Stimulated activated naive CD4-positive, alpha-beta T cell treated with Interleukin-2 at 50 U/mL for 16 hours (primary cell): ENCODE measurements at places on chromosomes 1 and 21.

DNA sequence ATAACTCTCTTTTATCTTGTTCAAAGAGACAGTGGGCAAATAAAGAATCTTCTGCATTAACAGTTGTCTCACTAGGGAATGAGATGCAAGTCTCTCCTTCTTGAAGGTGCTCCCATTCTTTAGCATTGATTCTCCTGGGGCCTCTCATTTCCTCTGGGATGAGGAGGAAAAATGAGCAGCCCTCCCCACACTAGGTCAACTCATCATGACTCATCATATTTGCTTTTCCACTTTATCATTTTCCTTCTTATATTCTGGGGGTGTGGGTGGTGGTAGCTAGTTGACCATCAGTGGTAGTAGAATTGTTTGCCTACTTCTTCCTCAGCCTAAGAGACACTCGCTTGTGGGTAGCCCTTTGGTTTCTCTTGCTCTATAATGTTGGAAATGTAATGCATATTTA is 182.0 kb upstream of the C1orf87 start:
- DNase-seq, result no peak

DNA sequence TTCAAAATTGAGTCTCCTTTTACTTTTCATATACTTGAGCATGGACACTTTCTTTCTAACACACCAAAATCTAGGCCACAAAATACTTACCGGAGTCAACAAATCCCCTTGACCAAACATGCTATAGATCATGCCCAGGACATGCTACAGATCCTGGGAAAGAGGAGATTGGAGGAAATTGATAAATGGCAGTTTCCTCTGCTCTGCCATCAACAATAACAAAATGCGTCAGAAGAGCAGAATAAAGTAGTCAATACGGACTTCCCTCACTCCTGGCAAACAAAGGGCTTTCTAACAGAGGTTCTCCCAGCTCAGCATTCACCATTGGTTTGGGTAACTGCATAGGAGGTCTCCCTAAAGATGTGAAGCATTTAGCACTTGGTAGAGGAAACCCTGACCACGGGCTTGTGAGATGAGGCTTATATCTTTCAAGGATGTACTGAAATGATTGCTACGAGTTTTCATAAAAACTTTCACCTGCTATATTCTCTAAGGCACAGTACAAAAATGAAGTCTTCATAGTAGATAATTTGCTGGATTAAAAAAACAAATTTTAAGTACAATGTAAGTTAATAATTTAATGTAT is 283.8 kb upstream of the RUNX1 start:
- no peak for DNase-seq

DNA sequence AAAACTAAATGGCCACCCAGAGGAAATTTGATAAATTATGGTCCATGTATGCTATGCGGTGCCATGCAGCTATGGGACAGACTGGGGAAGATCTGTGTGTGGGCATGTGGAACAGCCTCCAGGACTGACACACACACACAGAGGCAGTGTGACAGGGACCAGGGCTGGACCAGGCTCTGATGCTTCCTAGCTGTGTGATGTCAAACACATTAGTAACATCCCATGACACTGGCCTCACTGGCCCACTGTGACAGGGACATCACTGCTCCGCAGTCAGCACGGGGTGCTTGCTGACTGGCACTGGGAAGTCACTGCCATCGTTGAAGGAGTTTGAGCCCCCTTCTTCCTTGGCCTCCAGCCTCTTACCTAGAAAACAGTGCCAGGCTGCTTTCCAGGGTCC is 13.9 kb downstream of the RAP1GAP start:
- DNase-seq, result no peak

GRCh38 chr1:48236716-48237470 is 14.4 kb downstream of the SLC5A9 start:
- DNase-seq, result no peak

- peak; percentile 78 for DNase-seq
Observed at GRCh38 chr1:9867408-9868243, 42.4 kb downstream of the CTNNBIP1 start.

DNA sequence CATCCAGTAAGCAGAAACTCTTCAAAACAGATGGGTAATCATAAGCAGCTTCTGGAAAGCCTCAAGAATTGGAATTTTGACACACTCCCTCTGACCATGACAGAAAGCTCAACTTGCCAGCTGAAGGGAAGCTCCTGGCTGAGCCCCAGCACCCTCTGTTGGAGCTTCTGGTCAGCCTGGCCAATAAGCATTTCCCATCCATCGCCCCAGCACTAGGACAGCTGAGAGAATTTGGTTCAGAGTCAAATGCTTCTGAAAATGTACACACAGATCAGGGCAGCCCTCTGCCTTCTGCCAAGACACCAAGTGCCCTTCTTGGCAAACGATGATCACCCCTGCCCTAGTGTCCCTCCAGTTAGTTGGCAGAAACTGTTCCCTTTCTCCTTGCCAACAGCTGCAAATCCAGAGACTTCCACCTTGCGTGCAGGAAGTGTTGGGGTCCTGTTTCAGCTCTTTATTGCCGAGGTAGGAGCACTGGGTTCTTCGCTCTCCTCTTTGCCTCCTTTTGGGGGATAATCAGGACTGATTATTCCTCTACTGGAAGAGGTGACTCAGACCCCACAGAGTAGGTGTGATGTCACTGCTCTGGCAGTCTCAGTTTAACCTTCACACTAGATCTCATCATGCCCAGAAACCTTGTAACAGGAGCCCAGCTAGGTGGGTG is 11.9 kb downstream of the PIGV start:
- DNase-seq, result no peak

DNA sequence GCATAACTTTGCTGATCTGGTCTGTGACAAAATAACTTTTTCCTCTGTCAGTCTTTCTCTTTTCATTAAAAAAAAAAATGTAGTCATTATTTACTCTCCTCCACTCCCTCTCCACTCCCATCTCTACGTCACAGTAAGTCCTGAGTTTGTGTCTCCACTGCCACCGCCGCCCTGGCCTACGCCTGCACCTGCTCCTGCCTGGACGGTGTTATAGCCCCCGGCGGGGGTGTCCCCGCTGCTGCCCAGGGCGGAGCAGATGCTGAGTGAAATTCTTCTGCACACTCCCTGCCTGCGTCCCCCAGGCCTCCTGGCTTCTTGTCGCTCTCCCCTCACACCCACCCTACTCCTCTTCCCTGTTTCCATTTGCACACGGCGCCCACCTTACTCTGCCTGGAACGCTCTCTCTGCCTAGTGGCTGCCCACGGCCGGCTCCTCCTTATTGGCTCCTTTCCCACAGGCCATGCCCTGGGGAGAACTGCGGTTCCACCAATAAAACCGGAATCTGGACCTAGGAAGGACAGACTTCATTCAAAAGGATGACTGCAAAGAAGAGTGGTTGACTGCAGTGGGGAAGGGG is 55.2 kb upstream of the C1orf174 start:
- no peak for DNase-seq

GRCh38 chr1:21175324-21175669 is 1.4 kb downstream of the EIF4G3 start:
- DNase-seq, result no peak

DNA sequence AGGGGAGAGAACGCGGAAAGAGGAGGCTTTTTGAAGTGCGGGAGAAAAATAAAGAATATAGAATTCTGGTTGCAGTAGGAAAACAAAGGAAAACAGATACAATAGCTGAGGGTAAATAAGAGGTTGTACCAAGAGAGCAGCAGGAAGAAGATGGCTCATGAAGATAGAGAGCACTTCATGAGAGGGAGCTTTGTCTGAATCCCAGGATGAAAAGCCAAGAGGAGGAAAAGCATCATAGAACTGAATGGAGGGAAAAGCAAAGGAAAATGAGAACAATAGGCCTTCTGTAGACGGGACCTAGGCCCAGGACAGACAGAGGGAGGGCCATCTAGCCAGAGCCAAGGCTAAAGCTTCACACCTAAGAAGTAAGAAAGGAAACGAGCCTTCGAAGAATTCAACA is 49.5 kb downstream of the ATP6V1G3 start:
- no peak for DNase-seq

DNA sequence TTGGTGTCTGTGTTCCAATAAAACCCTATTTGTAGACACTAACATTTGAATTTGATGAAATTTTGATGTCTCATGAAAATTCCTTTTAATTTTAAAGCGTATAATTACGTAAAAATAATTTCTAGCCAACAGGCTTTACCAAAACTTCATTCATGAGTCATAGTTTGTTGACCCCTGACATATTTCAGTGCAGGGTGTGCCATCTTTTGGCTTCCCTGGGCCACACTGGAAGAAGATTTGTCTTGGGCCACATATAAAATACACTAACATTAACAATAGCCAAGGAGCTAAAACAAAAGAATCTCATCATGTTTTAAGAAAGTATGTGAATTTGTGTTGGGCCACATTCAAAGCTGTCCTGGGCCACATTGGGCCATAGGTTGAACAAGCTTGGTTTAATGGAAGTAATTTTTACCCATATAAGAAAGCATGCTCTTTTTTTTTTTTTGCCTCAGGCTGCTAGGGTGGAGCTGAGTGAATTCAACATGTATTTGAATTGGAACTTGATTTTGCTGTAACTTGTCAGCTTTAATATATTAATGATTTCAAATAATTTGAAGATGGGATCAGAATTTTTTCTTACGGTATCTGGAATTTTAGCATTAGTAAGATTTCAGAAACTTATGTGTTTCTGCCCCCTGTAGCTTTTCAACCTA is 267.7 kb upstream of the RGS18 start:
- no peak for DNase-seq

- DNase-seq, result no peak
Observed at GRCh38 chr1:20716232-20716631, 1.6 kb downstream of the KIF17 start.

- DNase-seq, result no peak
Observed at GRCh38 chr1:60280256-60280655, 206.7 kb upstream of the C1orf87 start.

GRCh38 chr21:44557491-44558328 is 885 bp downstream of the KRTAP10-3 start:
- no peak for DNase-seq

- no peak for DNase-seq
Observed at GRCh38 chr1:231808990-231809389, 182.4 kb downstream of the DISC1 start.

GRCh38 chr1:114502080-114502479 is 8.9 kb downstream of the TRIM33 start:
- no peak for DNase-seq

- DNase-seq, result no peak
Observed at GRCh38 chr1:114585231-114585630, 3.8 kb upstream of the BCAS2 start.

DNA sequence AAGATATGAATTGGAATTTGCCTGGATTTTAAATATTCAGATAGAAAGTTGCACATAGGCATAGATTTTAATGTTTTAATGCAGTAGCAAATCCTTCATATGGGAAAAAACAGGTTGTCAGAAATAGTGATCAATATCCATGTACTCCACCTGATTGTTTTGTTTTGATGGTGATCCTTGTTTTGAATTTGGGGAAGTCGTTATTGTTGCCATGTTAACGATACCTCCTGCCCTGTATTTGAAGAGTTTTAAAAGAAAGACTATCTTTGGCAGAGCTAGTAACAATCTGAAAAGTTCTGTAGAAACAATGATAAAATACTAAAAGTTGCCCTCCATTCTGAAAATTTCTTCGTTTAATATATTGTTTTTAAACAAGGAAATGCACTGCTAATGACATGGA is 1.1 kb downstream of the CEP350 start:
- DNase-seq, result no peak

DNA sequence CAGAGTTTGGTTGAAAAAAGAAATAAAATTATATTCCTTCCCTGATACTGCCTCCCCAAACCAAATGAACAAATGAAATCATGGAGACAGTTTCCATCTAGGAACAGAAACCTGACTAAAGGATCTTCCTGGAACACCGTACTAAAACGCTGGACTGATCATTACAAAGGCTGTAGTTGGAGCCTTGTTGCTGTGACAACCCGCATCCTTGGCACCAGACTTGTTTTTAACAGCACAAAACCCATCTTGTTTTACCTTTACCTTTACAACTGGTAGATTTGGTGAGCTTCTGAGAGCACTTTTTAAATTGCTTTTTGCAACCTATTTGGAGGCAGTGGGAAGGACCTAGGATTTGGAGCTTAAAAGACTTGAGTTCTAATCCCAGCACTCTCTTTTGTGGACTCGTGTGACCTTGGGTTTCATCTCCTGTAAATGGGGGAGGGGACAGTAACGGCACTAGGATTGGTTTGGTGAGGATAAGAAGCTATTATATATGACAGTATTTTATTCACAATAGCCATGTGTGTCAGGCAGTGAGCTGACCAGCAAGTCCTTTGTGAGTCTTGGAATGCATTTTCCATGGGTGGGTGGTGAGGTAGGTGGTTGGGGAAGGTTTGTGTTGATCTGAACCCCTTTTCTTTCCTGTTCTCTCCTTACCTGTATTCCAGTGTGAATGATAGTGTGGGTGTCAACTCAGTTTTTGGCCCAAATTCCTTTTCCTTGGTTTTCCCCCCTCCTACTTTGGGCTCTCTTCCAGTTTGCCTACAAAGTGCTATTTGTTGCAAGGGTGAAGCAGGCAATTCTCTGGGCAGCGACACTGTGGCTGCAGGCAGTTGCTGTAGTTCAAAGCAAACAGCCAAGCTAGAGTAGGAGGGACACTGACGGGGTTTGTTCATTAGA is 12.6 kb downstream of the LRRC8D start:
- DNase-seq, result no peak

DNA sequence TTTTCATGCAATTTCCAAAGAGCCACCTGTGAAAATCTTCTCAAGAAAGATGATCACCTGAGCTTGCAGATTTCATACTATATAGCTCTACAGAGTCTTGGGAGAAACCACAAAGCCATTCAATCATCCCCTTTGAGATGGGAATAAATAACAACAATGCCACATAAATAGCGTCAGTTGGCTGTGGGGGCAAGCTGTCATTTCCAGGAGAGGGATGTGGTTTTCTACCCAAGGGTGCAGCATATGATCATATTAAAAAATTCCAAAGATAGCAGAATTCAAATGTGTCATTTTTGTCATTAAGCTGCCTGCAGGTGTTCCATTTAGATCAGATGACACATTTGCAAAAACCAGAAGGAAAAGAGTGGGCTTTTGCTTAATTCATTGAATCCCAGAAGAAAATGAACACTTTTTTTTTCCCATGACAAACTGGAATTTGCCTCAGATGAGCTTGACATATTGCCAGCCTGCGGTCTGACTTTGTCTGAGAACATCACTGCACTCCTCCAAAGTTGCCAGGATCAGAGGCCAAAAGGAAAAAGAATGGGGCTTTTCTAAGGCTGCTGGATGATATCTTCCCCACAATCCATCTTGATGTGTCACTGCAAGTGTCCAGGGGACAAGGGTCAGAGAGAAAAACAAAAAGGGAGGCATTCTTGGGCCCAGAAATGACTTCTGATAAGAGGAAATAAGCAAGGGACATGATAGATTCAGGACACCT is 314.1 kb upstream of the USP25 start:
- DNase-seq, result no peak

DNA sequence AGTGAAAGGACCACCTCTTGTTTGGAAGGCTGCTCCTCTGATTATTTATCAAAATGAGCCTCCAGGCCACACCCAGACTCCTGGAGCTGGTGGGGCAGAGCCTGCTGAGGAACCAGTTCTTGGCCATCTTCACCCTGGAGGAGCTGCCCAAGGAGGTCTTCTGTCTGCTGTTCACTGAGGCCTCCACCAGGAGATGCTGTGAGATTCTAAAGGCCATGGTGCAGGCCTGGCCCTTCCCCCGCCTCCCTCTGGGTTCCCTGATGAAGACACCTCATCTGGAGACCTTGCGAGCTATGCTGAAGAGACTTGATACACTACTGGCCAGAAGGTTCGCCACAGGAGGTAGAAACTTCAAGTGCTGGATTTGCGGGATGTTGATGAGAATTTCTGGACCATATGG is 61.7 kb upstream of the GJA8 start:
- DNase-seq, result no peak
